ENCODE measurements at places on chromosomes 1 and 21.

DNA sequence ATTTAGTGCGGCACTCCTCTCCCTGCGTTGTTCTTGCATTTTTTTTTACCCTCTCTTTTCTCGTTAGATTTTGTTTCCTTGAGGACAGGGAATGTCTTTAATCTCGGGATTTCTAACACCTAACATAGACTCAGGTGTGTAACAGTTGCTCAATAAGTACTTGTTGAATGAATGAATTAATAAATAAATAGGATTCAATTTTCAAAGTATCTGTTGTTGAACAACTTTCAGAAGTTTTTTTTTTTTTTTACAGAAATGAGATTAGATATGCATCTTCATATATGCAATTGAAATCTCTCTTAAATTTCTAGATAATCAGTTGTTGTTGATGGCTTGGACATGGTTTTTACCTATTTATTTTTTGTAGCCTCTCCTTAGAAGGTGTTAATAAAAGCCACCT, 83.1 kb downstream of the ROR1 start:
- DNase-seq = no peak

- no peak for DNase-seq
Measured at GRCh38 chr1:155085504-155086127, 7.0 kb downstream of the EFNA3 start.

DNA sequence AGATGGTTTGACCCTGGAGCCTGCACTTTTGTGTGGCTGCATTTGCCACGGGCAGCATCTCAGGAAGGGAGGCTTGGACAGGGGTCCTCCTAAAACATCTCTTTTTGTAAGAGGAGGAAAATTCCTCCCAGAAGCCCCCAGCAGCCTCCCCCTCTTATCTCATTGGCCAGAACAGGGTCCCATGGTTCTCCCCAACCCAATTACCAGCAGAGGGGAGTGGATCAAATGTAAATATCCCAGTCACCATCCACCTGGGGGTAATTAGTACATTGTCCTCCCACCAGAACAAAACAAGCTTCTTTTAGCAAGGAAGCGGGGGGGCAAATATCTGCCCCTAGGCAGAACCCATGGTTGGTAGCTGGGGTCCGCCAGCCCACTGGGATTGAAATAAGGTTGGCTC, 44.7 kb upstream of the TENT5B start:
- no peak for DNase-seq

DNA sequence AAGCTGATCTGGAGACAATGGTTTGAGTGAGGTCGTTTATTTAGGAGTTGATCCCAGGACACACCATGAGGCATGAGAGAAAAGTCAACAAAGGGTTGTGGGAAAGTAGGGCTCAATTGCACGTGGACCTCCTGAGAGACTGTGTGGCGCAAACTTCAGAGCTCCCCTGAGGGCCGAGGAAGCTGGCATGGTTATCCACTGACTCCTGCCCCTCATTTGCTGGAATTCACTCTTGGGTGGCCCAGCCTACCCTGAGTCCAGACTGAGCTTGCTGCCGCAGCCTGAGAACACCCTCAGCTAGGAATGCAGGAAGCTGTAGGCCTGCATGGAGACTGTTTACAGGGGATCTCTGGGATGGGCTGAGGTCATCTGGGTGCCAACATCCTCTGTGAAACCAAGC, 301.0 kb downstream of the RWDD3 start:
- DNase-seq = no peak

GRCh38 chr1:54415533-54415932, 9.3 kb upstream of the SSBP3 start:
- no peak for DNase-seq

GRCh38 chr1:152000964-152001630, 7.4 kb upstream of the S100A10 start:
- no peak for DNase-seq
